Stimulated activated CD4-positive, alpha-beta T cell treated with anti-CD3 and anti-CD28 coated beads, TNF-alpha, amount 100 ng/mL, for 48 hours (primary cell): ENCODE measurements at places on chromosomes 1 and 21.

GRCh38 chr1:173337126-173337525, 130.0 kb upstream of the TNFSF4 start:
- no peak for DNase-seq

DNA sequence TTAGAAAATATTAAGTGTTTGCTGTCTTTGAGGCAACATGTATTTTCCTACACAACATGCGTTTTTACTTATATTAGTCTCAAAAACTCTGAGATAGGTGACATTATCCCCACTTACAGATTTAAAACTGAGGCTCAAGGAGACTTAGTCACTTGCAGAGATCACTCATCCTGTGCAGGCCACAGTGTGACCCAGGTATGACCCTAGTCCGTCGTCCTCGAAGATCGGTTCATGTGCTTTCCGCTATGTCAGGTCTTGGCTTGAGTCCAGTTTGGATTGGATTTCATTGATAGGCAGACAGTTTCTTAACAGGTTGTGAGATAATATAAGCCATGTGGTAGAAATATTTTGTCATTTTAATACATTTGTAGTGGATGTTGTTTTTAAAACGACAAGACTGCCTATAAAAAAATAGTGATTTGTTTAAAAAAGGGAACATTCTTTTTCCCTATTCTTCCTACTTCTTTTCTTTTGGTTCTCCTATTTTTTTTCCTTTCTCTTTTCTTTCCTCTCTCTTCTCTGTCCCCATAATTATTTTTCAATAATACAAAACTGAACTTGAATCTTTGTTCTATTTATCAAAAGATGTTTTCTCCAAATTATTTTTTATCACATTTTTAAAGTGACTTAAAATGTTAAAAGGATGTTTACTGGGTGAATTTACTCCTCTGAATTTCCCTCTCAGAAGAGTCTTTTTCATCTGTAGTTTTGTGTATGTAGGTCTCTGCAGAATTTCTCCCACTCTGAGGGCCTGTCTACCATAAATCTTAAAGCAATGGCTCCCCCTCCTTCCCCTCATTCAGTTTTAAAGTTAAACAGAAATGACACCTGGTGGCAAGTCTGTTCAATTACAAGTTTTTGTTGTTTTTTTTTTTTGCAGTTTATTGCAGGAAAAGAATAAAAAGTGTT, 81.8 kb downstream of the PHTF1 start:
- DNase-seq = no peak

GRCh38 chr1:199460933-199461332, 566.6 kb upstream of the NR5A2 start:
- DNase-seq = no peak

GRCh38 chr1:243686159-243686558, 163.9 kb downstream of the AKT3 start:
- DNase-seq = no peak

DNA sequence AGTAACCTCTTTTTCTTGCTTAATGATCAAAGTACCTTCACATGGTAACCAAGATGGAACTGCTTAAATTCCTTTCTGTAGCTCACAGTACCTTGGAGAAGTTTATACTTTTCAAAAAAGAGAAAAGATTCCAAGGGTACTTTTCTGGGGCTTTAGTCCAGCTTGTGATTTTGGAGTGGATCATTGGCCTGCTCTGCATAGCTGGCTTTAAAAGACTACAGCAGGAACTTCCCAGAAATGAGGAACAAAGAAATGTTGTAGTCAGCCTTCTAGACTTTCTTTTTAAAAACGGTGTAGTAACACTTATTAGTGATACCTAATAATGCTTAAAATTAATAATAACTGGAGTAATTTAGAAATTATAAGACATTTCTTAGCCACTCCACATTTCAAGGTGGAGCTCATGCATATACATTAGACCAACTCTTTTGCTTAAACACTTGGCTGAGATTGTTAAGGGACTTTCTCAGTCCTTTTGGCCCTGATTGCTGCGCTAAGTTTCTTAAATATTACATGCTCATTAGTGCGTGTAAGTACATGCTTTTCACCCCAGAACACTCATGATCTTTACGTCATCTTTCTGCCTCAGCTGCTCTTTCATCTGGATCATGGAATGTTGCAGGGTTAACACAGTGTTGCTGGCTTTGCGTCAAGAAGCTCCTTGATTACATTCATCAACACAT, 57.3 kb downstream of the SDCCAG8 start:
- no peak for DNase-seq

DNA sequence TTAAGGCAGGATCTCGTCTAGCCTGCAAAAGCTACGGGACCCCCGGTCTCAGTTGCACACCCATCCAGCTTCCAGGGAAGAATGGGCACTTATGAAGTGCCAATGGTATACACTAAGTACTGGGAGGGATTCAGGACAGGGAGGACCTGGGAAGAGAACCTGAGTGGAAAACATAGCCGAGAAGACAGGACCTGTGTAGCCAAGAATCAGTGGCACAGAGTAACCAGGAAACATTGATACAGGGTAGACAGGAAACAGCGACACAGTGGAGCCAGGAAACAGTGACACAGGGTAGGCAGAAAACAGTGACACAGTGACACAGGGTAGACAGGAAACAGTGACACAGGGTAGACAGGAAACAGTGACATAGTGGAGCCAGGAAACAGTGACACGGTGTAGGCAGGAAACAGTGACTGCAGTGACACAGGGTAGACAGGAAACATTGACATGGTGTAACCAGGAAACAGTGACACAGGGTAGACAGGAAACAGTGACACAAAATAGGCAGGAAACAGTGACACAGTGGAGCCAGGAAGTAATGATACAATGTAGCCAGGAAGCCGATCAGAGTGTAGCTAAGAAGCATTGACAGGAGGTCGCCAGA, 138.0 kb upstream of the ARHGEF16 start:
- DNase-seq = no peak
